ENCODE measurements at places on chromosomes 1 and 21.

GRCh38 chr1:2506901-2507565 is 19.4 kb downstream of the PANK4 start:
- DNase-seq: no peak

DNA sequence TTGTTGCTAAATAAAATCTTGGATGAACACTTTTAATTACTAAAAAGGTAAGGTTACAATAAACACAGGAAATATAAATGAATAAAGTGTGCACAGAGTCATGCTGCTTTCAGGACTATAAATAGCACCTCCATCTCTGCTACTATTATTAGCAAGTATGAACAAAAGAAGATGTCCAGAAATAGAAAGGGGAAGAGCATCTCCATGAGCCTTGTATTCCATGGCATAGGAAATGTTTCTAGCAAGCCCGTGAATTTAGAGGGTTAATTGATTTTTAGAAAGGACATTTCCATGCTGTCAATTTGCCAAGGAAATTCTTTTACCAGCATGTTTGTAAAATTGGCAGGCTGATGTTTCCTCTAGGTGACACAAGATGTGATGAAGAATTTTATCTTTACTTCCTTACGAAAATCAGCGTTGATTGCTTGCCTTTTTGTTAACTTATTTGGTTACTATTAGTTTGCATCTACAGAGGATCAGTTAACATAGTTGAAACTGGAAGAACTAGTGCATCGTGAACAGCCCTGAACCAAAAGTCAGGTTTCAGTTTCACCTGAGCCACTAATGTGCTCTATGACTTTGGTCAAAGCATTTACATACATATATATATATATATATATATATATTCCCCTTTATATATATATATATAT is 45.3 kb downstream of the NR5A2 start:
- no peak for DNase-seq

DNA sequence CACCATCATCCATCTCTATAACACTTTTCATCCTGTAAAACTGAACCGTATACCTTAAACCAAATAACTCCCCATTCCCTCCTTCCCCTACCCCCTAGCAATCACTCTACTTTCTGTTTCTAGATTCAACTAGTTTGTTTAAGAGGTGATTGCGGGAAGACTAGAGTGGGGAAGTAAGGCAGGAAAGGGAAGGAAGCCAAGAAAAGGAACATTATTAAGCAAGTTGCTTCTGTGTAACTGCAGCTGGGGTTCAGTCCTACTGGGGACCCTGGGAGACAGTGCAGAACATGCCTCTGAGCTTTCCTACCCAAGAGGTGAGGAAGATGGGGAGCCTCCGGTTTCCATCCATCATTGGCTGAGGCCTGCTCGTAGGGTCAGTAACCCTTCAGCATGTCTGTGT is 28.9 kb upstream of the H3-3A start:
- DNase-seq: no peak

- DNase-seq: no peak
These were observed 89.8 kb downstream of the KIF14 start for GRCh38 chr1:200530623-200531261.

DNA sequence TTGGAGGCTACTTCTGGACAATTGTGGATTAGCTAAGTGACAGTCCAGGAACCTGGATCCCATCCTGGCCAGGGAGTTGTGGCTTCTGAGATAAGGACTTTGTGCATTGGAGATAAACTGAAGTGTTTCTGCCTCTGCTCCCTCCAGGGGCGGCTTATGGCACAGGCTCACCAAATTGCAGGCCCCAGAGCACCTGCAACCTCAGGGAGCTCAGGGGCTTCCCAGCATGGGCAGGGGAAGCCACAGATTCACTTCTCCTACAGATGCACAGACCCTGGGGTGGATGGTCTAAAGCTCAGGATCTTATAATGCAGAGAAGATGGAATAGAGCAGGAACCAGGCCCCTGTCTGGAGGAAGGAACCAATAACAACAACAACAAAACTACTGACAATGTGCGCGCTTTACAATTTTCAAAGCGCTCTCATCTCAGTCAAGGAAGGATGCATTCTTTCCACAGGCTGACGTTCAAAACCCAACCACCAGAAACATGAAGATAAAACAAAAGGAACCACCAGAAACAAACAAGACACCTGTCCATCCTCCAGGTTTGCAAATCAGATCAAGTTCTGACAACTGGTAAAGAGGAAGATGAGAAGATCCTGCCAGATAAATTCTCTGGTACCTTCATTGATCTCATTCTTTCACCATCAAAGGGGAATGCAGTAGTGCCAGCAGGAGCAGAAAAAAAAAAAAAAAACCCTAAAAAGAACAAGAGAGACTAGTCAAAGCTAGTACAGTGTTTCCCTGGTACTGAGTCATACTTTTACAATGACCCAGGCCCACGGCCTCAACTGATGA is 121.0 kb upstream of the IRF2BP2 start:
- DNase-seq: no peak

- DNase-seq: no peak
These were observed 298.4 kb upstream of the SPAG17 start for GRCh38 chr1:118483245-118484006.

DNA sequence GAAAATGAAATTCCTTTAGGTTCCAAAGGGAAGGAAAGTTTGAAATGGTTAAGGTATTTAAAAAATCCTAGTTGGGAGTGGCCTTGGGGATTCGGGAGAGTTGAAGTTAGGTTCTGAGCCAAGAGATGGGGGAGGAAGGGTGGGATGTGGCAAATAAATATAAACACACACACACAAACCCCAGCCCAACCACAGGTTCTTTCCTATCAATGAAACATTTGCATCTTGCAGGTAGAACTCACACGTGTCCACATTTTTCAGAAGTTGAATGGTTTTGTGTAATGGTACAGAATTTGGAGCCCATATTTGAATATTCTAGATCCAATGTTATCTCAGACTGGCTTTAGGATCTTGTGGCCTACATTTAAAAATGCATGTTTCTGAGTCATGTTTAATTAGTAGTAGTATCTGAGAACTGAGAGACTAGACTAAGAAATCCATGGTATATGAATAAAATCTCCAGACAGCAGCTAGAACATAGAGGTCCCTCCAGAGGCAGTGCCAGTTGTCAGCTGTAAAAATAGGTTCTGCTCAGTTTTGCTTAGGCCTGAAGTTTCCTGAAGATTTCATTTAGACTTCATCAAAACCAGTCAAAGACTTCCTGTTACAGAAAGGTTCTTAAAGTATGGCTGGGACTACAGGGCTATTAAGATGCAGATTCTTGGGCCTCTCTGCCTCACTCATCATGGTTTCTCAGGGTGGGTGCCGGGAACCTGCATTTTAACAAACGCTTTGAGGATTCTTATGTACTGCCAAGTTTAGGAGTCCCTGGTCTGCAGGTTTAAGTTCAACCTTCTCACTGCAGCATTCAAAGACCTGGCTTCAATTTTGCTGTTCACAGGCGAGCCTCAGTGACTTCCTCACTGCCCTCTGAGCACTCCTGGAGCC is 21.3 kb downstream of the RUNX1 start:
- DNase-seq: no peak

GRCh38 chr21:35344582-35344981 is 295.5 kb upstream of the RUNX1 start:
- DNase-seq: no peak

DNA sequence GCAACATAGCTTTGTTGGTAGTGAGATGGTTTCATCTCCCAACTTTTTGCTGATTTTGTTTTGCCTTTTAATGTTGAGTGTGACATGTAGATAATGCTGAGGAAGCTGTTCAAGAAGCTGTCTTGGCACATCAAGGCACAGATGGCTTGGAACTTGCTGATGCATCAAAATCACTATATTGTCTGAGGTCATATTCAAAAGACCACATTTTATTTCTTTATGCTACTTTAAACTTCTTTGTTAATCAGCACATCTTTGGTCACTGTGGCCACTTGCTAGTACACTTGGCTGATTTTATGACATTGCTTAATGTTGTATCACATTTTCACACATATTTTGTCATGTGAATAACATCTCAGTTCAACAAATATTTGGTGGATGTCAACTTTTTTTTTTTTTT is 87.1 kb upstream of the BCL10 start:
- no peak for DNase-seq

GRCh38 chr1:8733484-8733883 is 84.0 kb downstream of the RERE start:
- no peak for DNase-seq

- no peak for DNase-seq
These were observed 5.0 kb upstream of the MEAF6 start for GRCh38 chr1:37519613-37520012.

- no peak for DNase-seq
These were observed 10.4 kb upstream of the MRPL9 start for GRCh38 chr1:151773702-151774101.

DNA sequence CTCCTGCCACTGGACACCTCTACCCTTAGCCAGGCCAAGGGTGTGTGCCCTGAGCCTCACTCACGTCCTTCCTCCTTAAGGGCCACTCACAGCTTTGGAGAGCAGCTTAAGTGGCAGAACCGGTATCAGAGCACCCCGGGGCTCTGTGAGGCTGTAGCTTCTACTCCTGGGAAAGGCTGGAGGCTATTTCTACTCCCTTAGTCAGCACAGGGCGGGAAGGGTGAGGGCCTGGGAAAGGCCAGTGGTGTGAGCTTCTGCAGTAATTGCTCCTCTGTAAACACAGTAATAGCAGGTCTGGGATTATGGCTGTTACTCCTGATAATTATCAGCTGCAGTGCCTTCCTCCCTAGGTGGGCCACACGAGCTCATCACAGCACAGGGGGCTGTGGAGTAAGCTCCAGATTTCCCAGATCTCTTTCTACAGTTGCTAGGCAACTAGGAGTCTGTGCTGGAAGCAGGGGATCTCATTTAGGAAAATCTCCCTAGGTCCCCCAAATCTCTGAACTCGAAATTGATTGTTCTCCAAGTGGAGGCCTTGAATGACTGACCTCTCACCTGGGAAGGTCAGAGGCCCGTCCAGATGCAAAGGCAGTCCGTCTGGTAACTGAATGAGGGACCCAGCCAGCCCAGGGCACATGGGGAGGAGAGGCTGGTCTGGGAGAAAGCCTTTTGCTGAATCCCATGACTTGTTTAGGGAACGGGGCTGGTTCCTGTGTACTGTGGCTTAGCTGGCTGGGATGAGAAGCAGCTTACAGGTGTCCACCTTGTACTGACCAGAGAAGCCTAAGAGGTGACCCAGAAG is 29.3 kb downstream of the IER5 start:
- DNase-seq: no peak

- no peak for DNase-seq
These were observed 3.8 kb downstream of the STMN1 start for GRCh38 chr1:25902462-25902861.

- DNase-seq: no peak
These were observed 172.5 kb downstream of the CTH start for GRCh38 chr1:70583522-70583921.

DNA sequence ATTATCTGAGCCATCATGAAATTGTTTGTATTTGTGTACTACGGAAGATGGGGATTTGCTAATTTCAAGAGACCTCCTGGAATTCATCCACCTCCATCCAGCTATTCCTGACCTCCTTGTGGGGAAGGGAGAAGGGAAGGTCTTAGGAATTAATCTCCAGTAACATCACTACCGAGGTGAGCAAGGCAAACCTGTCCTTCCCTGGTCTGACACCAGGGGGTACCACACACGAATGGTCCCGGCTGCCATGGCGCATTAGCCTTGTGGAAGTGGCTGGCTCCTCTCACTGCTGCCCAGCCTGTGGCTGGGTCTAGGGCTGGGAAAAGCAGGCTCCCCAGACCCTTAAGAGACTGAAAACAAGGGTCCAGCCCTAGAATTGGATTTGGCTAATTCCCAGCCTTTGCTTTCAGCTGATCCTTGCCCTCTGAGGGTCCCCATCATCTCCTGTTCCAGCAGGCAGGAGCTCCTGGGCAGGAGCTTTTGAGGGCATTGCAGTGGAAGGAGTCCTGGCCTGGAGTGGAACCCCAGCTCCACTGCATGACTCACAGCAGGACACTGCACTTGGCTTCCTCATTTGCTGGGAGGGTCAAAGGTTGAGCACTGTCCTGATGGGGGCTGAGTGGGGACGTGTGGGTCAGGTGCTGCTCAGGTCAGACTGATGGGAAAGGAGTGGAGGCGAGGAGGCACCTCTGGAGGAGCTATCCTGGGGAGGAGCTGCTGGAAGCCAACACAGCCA is 34.8 kb downstream of the RIMS3 start:
- no peak for DNase-seq

DNA sequence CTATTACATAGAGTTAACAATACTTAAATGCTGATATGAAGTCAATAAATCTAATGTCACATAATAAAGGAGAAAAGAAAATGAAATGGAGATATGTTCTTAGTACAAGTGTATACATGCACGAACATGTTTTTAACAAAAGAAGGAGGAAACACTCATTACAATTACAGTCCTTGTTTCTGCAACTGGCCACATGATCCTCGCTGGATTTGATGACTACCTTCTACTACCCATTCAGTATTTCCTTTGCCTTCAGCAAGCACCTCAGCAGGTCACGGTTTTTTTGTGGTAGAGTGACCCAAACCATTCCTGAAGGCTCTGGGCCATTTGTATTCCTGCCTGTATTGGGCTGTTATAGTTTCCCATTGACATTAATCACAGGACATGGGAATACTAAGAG is 172.8 kb upstream of the CXADR start:
- DNase-seq: no peak

DNA sequence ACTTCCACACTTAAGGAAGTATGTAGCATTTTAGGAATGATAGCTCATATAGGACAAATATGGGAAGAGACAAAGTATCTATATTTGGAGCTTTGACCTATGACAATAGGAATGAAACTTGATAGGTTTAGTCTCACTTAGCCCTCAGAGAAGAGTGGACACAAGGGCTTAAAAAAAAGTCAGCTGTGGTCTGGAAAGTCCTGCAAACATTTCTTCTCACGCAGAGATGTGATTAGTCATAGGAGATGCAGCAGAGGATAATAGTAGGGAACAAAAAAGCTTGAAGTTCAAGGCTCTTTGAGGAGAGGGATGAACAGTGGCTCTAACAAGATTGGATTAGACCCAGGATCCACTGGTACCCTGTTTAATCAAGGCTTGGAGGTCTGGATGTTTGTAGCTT is 14.8 kb upstream of the RNF220 start:
- DNase-seq: no peak

GRCh38 chr1:1000357-1001056 is 610 bp upstream of the HES4 start:
- peak; percentile 46 for DNase-seq

GRCh38 chr1:231810415-231810814 is 183.8 kb downstream of the DISC1 start:
- no peak for DNase-seq

DNA sequence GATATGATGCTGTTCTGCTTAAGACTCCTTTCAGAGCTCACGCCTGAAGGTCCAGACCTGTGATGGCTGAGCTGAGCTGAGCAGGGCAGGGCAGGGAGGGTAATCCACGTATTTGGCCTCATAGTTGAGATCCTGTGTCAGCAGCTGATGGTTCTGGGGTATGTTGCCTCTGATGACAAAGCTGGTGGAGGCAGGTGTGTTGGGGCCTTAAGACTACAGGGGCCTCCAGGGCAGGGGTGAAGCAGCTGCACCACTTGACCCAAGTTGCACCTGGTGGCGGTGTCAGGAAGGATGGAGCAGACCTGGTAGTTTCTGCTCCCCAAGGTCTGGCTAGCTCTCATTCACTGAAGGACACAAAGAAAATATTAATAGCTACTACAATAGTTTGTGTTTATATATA is 57.0 kb downstream of the FCRL5 start:
- DNase-seq: no peak

- DNase-seq: peak; percentile 77
These were observed 16.5 kb downstream of the STK40 start for GRCh38 chr1:36369061-36369861.

All from stimulated activated CD4-positive, alpha-beta T cell treated with anti-CD3 and anti-CD28 coated beads, Interleukin-1b, Interleukin-23, amount 100 ng/mL, for 24 hours (primary cell).